Endothelial cell (in vitro differentiated cells): ENCODE measurements at places on chromosomes 16 and 17. TPM values are rescaled to one million over a fixed set of nuclear protein-coding genes. Genes with fewer than 3 reads are reported as not detected.

DNA sequence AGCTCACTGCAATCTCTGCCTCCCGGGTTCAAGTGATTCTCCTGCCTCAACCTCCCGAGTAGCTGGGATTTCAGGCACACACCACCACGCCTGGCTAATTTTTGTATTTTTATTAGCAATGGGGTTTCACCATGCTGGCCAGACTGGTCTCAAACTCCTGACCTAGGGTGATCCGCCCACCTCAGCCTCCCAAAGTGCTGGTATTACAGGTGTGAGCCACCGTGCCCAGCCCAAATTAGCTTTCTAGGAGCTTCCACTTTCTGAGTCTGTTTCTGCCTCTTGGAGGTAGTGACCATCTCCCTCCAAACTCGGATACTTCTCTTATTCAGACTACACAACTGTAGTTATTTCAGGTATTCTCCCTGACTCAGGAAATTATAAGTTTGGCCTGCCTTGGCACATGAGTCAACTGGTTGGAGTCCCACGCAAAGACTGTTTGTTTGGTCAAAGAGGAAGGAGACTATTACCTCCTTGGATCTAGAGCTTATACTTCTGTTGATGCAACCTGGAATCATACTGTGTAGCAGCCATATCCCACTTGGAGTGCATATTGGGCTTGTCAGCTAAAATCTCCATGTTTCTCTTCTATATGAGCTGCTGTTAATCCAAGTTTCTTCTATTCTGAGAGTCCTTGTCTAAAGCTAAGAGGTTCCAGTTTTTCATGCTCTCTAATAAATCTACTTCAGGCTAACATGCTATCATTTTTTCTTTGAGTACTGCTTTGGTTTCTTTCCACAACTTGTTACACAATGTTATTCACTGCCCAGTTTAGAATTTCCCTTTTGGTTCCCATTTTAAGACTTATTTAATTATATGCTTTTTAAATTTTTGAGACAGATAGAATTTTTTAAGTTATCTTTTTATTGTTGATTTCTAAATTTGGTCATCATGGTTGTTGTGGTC, 7.5 kb downstream of the IL4R start:
- H3K27me3 ChIP-seq, result no peaks in the 10 kb centered on the region
- DNase-seq, result no peak
- no peak overlapping the region for H3K4me3 ChIP-seq
- H3K27ac ChIP-seq, result no peak overlapping the region
- peaks cover 32% of the 10 kb centered on the region for H3K4me1 ChIP-seq

DNA sequence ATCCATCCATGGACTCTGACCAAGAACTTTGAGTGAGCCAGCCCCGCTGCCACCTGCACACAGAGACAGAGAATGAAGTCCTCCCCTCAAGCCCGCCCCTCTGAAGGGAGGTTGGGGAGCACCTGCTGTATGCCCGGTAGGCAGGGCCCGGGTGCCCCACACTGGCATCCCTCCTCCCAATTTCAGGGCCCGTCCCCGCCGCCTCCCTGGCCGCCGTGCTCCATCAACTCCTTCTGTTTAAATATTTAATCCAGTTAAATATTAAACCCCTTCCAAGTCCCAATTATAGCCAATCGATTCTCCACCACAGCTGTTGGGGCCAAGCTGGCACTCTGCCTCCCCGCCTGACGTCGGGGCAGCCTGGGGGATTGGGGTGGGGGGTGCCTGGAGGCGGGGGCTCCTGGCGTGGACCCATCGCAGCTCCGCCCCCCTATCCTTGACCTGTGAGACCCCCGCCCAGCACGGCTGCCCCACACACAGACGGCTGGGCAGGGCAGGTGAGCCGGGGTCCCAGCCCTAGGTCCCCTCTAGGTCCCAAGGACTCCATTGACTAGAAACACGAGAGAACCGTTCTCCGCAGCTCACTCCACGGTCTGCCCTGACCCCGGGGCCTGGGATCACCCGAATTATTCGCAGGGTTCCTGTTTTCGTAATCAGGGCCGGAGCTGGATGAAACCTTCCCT, 18.0 kb upstream of the CACNA1H start:
- no peaks in the 10 kb centered on the region for H3K27me3 ChIP-seq
- no peaks in the 10 kb centered on the region for H3K36me3 ChIP-seq
- no peak for DNase-seq
- H3K27ac ChIP-seq, result no peak overlapping the region
- no peaks in the 10 kb centered on the region for H3K4me1 ChIP-seq

The TBC1D3E gene
- total RNA-seq, result not detected

The CDRT15L2 gene
- not detected for total RNA-seq

The TSNAXIP1 gene
- 2.8 TPM for total RNA-seq

DNA sequence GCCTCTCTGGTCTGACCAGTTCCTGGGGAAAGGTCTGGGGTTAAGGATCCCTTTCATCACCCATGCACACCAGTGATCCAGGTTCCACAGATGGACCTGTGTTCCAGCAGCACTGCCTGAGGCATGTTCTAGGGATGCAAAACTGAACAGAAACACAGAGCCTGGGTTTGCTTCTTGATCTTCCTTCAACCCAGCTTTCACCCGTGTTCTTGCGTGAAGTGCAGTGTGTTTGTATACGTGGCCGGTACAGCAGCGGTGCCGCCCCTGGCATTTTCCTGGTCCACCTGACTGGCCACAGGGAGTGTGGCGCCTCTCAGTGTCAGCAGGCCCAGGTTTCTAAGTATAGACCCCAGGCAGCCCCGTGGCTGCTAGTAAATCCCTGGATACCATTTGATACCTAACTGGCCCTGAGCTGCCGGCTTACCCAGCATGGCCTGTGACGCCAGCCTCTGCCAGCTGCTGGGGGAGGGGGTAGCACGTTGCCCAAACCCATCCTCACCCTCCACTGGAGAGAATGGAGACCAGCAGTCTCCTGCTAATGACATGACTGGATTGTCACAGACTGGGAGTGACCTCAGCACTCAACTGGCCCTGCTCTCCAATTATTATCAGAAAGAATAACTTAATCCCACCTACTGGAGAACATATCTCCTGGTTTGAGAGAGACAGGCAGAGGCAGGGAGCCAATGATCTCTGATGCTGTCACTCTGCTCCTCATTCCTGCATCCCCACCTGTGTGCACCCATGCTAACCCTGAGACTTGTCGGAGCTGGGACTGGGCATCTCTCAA, 59.2 kb upstream of the LGALS9 start:
- H3K4me1 ChIP-seq, result peaks cover 7% of the 10 kb centered on the region
- H3K27ac ChIP-seq, result no peak overlapping the region
- H3K36me3 ChIP-seq, result no peaks in the 10 kb centered on the region
- DNase-seq, result no peak
- H3K27me3 ChIP-seq, result peaks cover 12% of the 10 kb centered on the region

DNA sequence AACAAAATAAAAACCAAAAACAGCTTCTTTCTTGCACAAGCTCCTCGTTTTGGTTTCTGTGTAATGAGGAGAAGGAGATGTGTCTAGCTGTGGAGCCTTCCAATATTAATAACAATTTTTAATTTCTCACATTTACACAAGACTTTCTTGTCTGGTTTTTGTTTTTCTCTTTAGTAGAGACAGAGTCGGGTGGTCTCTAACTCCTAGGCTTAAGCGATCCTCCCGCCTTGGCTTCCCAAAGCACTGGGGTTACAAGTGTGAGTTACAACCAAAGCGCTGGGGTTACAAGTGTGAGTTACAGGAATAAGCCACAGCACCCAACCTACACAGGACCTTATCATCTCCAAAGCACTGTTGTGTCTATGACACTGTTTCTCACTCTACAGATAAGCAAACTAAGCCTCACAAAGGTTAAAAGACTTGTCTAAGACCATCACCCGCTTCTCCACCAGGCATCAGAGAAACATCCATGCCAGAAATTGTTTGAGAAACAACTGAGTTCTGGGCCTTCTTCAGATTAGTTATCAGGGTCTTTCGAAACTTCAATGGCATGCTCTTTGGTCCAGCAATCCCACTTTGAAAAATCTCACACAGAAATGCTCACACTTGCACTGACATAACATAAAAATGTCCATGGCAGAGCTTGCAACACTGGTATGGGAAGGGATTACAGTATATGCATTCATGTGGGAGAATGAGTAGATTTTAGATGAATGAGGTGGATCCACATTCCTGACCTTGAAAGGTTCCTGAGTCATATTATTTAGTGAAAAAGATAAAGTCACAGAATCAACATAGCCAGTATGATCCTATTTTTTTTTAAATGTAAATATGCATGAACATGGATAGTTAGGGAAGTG, 3.9 kb downstream of the ABAT start:
- no peak overlapping the region for H3K27ac ChIP-seq
- H3K4me3 ChIP-seq, result no peak overlapping the region
- no peaks in the 10 kb centered on the region for H3K36me3 ChIP-seq
- peaks cover 8% of the 10 kb centered on the region for H3K27me3 ChIP-seq

GRCh38 chr17:32634167-32634566, 147.4 kb downstream of the CDK5R1 start:
- no peak overlapping the region for H3K27ac ChIP-seq
- peaks cover 3% of the 10 kb centered on the region for H3K36me3 ChIP-seq
- H3K27me3 ChIP-seq, result no peaks in the 10 kb centered on the region
- no peaks in the 10 kb centered on the region for H3K4me1 ChIP-seq
- no peak overlapping the region for H3K4me3 ChIP-seq

DNA sequence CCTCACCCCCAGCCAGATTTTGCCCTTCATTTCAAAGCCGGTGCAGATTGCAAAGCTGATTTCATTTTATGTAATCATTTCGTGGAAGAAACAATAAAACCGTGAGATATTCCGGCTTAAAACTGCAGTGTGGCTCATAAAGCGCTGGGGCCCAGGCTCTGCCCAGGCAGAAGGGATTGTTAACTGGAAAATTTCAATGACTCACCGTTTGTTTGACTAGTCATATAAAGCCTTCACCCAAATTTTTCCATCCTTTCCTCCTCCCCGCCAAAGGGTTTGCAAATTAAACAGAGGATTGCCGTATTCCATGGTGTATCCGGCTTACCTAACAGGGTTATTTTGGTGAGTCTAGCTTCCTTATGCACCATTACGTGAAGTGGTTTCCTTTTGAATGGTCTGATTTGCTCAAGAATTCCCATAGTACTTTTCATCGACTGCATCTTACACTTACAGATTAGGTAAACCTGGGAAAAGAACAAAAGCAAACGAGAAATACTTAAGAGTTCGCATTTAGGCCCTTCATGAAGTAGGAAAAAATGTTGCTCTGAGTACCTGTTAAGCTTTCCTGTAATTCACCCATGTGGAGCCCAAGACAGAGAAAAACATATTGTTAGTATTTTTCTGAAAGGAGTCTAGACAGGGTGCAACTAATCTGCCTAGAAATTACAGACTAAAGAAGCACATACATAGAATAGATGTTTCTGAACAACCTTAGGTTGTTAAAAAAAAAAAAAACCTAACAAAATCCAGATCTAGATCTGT, 949 bp upstream of the GSPT1 start:
- H3K4me3 ChIP-seq, result peak overlapping the region; percentile 91
- no peak for DNase-seq
- H3K4me1 ChIP-seq, result peaks cover 21% of the 10 kb centered on the region
- peaks cover 6% of the 10 kb centered on the region for H3K36me3 ChIP-seq
- H3K27me3 ChIP-seq, result peaks cover 8% of the 10 kb centered on the region

- DNase-seq, result no peak
- H3K4me1 ChIP-seq, result peaks cover 19% of the 10 kb centered on the region
- no peaks in the 10 kb centered on the region for H3K36me3 ChIP-seq
- peak overlapping the region; percentile 14 for H3K4me3 ChIP-seq
Observed at GRCh38 chr17:77280304-77281121, 139.7 kb downstream of the SEC14L1 start.

The ATP2A1 gene
- 1.9 TPM for total RNA-seq

DNA sequence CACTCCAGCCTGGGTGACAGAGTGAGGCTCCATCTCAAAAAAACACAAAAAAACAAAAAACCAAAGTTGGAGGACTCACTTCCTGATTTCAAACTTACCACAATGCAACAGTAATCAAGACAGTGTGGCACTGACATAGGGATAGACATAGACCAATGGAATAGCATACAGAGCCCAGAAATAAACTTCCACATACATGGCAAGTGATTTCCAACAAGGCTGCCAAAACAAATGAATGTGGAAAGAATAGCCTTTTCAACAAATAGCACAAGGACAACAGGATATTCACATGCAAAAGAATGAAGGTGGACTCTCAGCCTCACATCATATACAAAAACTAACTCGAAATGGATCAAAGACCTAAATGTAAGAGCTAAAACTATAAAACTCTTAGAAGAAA, 36.8 kb upstream of the RASD1 start:
- no peaks in the 10 kb centered on the region for H3K36me3 ChIP-seq
- H3K27ac ChIP-seq, result no peak overlapping the region
- H3K4me3 ChIP-seq, result no peak overlapping the region
- no peak for DNase-seq
- H3K27me3 ChIP-seq, result peaks cover 2% of the 10 kb centered on the region

The CTRL gene
- total RNA-seq, result 0.56 TPM

The PIRT gene
- total RNA-seq, result not detected

GRCh38 chr16:138049-138417, 440 bp downstream of the NPRL3 start:
- no peaks in the 10 kb centered on the region for H3K36me3 ChIP-seq
- peak overlapping the region; percentile 67 for H3K27ac ChIP-seq
- peaks cover 4% of the 10 kb centered on the region for H3K4me1 ChIP-seq
- peak overlapping the region; percentile 90 for H3K4me3 ChIP-seq
